ENCODE measurements at places on chromosomes 1 and 21.

DNA sequence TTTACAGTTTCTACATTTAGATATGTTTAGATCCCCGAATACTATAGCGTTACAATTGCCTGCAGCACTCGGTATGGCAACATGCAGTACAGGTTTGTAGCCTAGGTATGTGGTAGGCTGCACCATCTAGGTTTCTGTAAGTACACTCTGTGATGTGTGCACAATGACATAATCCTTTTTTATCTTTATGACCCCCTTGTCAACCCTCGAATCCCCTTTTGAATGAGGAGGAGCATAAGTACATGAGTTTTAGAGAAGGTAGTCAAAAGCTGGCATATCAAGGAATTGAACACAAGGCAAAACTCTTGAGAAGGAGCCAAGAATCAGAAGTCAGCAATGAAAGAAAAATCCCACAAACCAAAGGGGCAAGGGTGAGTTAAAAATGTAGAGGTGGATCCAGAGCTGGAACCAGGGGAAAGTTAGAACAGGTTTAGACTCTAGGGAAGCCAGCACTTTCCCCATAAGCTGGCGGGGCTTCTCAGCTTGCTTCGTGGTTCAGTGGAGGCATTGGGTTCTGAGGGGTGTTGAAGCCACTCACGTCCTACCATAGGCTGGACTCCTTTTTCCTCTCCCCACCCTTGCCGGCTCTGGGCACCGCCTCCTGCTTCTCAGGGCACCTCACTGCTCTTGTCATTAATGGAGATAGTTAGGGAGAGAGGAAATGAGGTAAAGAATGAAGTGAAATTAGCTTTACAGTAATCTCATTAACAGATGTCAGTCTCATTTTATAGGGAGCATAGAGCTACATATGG is 31.3 kb downstream of the OLFML3 start:
- DNase-seq: no peak

- DNase-seq: no peak
Observed at GRCh38 chr21:41894922-41895557, 15.9 kb upstream of the PRDM15 start.

GRCh38 chr1:167489571-167490340 is 28.6 kb downstream of the CD247 start:
- DNase-seq: peak; percentile 46

- no peak for DNase-seq
Observed at GRCh38 chr1:63904826-63905225, 131.0 kb downstream of the ROR1 start.

GRCh38 chr1:84748364-84748763 is 58.1 kb upstream of the SSX2IP start:
- no peak for DNase-seq

- no peak for DNase-seq
Observed at GRCh38 chr21:17537299-17537698, 24.5 kb downstream of the CXADR start.

GRCh38 chr1:240230816-240231215 is 139.1 kb downstream of the FMN2 start:
- no peak for DNase-seq

GRCh38 chr1:85464497-85465098 is 361 bp downstream of the DDAH1 start:
- peak; percentile 9 for DNase-seq

DNA sequence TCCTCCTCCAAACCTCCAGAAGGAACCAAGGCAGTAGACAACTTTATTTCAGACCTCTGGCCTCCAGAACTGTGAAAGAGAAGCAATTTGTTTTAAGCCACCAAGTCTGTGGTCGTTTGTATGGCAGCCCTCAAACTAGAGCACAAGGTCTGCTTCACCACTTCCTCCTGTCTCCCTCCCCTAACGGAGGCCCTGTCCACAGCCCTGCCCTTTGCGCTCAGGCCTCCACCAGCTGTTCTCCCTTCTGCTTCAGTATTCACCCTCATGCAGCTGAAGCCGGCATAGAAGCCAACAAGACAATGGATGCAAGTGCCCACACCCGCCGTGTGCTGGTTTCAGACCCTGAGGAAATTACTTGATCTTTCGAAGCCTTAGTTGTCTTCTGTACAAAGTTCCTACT is 364.1 kb downstream of the HHAT start:
- no peak for DNase-seq

- DNase-seq: no peak
Observed at GRCh38 chr1:9816199-9816598, 7.6 kb downstream of the CLSTN1 start.

DNA sequence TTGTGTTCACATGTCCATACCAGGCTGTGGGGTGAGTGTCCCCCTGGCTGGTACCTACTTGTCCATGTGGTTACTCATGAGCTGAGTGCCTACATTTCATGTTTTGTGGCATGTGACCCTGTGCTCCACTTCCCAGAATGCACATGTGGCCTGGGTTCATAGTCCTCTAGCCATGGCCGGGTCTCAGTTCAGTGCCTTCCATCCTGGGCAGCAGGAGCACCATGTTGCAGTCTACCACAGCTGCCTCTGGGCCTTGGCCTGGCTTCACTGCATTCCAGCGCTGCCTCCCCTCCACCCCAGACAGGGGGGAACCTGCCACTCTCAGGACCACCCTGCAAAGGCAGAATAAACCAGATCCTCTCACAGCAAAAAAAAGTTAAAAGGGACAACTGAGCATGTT is 5.5 kb downstream of the CEPT1 start:
- DNase-seq: no peak

DNA sequence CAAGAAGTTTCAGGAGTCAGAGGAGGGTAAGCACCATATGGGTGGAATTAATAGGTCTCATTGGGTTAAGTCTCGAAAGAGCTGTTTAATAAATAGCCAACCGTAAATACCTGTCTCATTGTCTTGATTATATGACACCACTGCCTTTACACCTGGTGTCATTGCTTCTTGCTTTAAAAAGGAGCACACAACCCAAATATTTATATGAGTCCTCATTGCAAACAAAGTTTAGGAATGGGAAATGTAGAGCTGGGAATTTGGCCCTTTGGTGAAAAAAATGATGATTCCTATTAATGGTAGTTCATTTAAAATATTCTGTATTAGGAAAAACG is 2.1 kb downstream of the BACH1 start:
- no peak for DNase-seq

GRCh38 chr1:44237721-44238457 is 24.6 kb downstream of the DMAP1 start:
- DNase-seq: peak; percentile 30

GRCh38 chr1:53135735-53136114 is 6.7 kb downstream of the SLC1A7 start:
- no peak for DNase-seq

All from stimulated activated CD8-positive, alpha-beta memory T cell treated with anti-CD3 and anti-CD28 coated beads, Interleukin-4, amount 100 ng/mL, for 24 hours (primary cell).